Astrocyte (in vitro differentiated cells and primary cell): ENCODE measurements at places on chromosomes 12 and 14.
A peak's percentile ranks its signal among the peaks of the same experiment; 100 is the strongest.

DNA sequence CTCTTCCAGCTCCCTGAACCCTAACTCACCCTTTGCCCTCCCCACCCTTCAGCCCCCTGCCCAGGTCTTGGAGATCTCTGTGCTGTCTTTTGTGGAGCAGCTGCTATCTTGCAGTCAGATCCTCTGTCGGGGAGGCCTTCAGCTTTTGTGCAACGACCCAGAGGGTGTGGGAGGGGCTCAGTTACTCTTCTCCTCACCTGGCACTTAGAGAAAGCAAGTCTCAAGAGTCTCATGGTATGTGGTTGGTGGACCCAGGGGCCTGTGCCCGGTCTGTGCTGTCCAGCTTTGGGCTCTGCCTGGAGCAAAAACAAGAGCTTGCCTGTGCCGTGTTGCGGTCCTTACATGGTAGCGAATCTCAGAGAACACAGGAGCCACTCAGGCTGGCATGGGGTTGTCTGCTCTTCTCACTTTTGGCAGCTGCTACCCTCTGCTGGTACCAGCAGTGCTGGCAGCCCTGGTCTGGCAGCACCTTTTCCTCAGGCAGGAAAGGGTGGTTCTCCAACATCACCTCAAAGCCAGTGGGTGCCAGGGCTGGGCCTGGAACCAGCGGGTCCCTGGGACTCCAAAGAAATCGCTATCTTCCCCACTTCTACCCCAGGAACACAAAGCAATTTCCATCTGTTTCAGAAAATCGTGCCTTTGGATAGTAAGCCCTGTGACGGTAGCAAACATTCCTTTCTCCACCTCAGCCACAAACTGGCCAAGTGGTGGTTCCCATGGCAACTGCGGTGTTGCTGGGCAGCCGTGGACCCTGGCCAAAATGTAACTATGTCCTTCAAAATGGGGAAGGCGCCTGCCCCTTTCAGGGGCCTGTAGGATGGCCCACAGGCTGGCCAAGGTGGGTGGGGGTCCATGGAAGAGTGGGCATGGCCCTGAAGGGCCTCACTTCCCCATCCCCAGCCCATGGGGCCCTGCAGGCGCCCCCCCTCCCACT lies 90.0 kb downstream of the RIN3 start:
- peak; percentile 92 for DNase-seq

- no peak for DNase-seq
Measured at GRCh38 chr12:119079530-119079929, 98.2 kb downstream of the SRRM4 start.

DNA sequence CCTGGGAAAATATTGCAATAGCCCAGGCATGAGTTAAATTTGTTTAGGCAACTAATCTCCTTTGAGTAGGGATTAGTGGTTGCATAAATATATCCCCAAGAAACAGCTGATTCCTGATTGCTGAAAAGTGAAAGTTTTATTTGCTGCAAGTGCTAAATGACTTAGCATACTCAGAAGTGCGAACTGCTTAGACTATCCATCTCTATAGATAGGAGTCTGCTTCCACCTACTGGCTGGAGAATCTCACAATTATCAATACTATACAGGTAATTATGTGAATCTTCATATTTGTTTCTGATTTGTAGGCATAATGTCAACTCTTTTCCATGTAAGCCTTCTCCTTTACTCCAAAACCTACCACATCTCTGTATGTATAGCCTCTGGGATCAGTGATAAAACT lies 12.0 kb upstream of the SLCO1B3 start:
- peak; percentile 2 for DNase-seq

DNA sequence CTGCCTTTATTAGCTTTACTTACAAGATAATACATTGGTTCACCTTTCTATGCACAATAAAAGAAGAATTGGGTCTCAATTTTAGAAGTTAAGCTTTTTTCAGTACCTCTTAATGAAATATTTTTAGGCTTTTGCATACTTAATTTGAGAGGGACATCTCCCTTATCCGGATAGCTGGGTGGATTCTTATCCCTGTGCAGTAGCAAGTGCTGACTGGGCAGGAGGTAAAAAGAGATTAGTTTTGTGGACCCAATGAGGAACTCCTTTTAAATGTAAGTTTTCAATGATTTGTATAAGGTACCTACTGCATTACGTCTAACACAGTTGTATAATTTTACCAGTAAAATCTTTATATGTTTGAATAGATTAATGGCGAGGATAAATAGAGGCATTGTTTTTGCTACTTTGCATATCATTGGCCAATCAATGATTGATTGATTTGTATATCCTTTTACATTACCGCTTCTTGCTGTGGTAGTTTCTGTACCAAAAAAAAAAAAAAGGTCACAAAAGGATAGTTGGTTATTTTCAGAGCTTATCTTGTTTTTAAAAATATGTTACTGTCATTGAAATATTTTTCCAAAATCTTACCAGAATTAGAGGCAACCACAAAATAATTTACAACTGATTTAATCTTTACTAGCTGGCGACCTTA lies 2.2 kb downstream of the CPSF6 start:
- DNase-seq = no peak

- no peak for DNase-seq
Measured at GRCh38 chr12:84955298-84955697, 42.7 kb upstream of the SLC6A15 start.

DNA sequence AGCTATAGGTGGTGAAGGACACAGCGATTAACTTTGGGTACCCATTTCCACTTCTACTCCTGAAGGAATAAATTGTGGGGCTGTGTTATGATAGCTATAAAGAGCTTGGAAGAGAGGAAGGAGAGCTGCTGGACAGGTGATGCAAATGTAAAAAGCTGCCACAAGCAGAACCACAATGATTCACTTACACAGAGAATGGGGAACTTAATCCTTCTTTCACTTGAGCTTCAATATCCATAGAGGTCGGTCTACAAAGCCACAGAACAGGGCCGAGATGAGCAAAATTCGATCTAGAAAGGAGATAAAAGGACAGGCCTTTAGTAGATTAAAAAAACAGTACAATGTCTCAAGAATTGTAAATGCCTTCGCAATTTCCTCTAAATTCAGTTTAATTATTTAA lies 831.1 kb downstream of the LRFN5 start:
- no peak for DNase-seq

- DNase-seq = no peak
Measured at GRCh38 chr12:126950266-126950665, 1316.7 kb upstream of the TMEM132C start.

DNA sequence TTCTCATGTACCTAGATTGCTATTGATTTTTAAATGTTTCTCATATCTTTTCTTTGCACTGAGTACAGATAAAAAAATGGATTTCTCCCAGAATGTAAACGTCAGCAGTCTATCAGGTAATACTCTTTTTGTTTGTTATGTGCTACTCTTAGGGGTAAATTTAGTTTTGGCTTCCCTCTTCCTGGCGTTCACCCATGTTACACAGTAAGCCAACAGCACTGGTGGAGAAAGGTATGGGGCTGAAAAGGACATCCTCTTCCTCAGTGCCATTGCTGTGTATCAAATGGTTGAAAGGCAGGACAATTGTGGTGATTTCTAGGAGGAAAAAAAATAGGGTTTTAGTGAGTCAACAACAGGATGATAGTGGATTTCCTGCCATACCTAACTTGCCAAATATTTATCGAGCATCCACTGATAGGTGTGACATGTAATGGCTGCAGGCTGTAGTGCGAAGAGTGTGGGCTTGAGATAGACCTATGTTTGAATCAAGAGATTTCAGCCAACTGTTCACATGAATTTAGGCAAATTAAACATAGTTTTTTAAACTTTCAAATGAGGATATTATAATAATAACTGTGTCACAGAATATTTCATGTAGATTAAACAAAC lies 7.5 kb downstream of the KLRF2 start:
- DNase-seq = no peak

DNA sequence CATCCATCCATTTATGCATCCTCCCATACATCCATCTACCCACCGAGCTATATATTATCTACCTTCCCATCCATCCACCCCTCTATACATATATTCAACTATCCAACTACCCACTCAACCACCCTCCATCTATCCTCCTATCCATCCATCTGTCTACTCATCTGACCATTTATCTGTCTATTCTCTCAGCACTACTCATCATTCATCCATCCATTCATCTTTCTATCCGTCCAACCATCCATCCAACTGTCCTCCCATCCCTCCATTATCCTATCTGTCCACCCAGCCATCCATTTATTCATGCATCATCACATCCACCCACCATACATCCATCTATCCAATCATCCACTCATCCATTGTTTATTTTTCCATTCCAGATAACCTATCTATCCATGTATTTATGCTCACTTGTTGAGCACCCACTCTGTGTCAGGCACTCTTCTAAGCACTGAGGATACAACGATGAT lies 11.5 kb downstream of the ASB2 start:
- no peak for DNase-seq

GRCh38 chr12:123245678-123246077 lies 12.4 kb downstream of the MTRFR start:
- DNase-seq = no peak

- DNase-seq = no peak
Measured at GRCh38 chr14:61481701-61482100, 160.3 kb downstream of the PRKCH start.

DNA sequence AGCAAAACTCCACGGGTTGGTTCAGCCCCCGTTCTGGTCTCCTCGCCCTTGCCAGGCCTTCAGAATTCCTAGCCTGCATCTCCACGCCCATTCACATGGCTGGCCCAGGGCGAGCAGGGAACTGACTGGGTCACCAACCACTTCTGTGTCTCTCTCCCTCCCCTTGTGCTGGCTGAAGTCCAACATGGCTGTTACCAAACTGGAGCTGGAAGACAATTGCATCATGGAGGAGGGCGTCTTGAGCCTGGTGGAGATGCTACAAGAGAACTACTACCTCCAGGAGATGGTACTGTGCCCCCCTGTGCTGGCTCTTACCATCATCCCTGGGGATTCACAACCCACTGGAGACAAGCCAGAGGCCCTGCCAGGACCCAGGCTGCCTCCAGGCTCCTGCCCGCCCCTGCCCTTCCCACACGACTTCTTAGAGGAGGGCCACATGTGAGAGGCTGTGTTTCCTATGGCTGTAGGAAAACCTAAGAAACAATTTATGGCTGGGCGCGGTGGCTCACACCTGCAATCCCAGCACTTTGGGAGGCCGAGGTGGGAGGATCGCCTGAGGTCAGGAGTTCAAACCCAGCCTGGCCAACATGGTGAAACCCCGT lies 9.9 kb downstream of the LRRC74A start:
- DNase-seq = no peak

DNA sequence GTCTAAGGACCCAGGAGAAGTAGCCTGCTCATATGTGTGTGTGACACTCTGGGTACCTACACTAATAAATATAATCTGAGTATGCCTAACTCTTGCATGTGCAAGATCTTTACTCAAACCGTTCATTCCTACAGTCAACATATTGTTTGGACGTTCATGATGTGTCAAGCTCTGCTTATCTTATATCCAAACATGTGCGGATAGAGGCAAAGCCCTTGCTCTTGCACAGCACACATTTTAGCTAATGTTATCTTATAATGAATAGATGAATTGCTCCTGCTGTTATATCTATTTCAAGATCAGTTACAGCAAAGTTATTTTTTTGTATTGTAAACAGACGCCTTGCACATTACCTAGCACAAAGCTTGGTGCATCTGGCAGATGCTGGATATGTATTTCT lies 228.4 kb upstream of the FLRT2 start:
- no peak for DNase-seq

GRCh38 chr14:96081224-96081623 lies 42.1 kb downstream of the C14orf132 start:
- DNase-seq = no peak

DNA sequence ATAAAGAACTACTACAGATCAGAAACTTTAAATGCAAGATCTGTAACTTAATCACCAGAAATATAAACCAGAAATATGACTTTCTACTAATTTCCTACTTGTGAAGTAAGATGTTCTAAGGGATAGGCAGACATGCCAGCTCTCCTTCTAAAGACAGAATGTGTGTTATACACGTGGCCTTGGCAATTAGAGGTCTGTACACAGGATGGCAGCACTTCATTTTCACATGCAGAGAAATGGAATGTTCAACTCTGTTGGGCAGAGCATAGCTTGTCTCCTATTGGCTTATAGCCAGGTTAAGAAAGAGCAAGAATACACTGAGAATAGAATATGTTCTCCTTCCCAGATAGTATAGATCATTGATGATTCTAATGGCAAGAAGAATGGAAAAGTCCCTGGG lies 403.8 kb downstream of the DAD1 start:
- no peak for DNase-seq

DNA sequence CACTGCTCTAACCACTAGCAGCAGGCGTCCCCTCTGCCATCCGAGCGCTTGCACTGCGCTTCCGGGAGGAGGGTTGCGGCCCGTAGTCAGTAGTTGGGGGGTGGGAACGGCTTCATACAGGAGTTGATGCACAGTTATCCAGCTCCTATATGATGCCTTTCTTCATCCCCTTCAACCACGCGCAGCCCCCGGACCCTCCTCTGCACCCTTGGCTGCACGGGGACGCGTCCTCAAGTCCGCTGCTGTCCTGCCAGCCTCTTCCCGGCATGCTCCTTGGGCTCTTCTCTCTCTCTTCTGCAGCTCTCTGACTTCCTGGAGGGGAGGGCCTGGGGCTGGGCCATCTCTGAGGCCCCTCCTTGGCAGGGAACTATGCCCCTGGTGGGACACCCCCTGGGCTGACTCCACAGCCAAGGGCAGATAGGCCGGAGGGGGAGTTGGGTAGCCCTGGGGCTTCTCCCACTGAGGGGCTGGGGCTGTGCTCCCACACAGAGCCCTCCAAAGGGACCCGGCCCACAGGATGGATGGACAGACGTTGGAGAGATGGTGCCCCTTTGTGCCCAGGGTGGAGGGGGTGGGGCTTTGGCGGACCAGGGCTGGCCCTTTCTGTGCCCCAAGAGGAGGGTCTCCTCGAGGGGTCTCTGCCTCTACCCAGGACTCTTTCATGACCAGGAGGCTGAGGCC lies 29.0 kb downstream of the RTL1 start:
- no peak for DNase-seq

- no peak for DNase-seq
Measured at GRCh38 chr12:50082644-50083043, 2.5 kb upstream of the SMARCD1 start.
